IPS DF 19.7 (cell line): ENCODE measurements at places on chromosomes 11 and 22.

- DNase-seq = no peak
Observed at GRCh38 chr11:65357856-65358356, 3.4 kb downstream of the TIGD3 start.

DNA sequence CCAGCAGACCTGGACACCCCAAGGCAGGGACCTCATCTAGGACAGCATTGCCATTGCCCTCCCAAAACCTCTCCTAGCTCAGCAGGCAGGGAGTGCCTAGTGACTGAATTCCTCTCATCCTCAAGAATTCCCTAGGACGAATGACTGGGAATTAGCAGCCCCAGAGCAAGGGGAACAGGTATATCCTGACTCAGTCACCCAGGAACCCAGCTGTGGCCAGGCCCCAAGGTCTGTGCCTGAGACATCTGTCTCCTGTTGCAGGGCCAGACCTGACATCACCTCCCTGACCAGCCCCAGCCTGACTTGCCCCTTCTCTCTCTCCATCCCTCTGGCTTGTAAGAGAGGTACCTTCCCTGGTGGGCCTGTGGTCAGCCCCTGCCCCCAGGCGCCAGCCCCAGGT, 39.0 kb upstream of the SUSD2 start:
- no peak for DNase-seq

DNA sequence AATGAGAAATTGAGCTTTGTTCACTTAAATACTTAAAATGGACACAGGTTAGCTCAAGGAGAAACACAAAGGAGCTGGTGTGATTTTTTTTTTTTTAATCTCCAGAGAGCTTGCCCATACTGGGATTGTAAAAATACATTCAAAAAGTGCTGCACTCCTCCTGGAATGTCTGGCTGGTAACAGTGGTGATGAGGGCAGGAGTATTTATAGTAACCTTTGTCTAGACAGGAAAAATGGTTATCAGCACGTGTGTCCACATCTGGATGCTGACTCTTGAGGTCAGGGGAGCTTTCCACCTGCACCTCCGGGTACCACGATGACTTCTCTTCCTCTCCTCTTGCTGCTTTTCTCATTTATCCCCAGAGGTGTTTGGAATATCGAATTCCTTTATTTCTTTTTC, 30.1 kb downstream of the EXT2 start:
- DNase-seq = no peak

DNA sequence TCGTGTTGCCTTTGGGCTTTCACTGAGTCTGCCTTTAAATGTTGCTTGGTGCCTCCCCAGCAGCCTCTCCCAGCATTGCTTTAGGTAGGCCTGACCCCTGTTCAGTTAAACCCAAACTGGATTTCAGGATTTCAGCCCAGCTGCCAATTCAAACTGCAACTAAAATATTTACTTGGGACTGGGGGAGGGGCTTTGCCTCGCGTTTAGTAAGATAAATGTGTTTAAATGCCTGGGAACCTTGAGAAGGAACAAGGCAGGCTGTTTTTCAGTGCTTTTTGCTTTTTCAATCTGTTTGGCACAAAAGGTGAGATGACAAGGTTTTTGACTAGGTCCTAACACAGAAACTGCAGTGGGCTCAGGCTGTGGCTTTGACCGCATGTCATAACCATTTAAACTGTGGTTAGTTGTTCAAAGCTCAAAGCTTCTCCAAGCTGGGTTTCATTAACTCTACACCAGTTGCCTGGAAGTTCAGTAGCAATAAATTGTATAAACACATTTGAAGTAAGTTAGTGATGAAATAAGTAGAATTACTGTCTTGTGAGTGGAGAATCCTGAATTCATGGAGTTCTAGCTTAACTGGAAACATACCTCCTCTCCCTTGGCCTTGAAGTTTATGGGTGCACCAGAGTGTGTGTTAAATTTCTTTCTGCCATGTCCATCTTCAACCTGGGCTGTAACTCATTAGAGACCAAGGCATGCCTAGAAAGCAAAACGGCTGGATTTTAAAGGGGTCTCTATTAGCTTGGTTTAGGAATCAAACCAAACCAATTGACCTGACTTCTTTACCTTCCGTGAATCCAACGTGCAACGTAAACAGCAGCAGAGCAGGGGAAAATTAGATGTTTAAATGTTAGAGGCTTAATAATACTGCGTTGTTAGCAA, 3.6 kb downstream of the PKNOX2 start:
- DNase-seq = no peak

- DNase-seq = no peak
Observed at GRCh38 chr11:13091373-13091772, 82.3 kb downstream of the RASSF10 start.

DNA sequence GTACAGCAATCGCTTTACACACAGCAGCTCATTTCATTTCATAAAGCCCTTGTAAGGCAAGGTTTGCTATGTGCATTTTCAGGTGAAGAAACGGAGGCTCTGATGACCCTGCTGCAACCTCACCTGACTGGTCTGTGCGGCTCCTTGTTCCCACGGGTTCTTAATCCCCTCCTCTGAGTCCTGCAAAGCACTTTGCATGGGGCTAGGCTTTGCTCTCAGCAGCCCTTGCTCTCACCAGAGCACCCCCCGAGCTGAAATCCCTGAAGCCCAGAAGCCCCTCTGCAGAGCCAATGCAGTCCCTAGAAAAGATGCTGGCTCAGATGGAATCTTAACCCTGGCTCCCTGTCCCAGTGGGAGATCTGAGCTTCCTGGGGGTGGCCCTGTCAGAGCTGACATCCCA, 11.0 kb upstream of the APOL6 start:
- DNase-seq = no peak

GRCh38 chr11:95764267-95764898, 25.2 kb downstream of the FAM76B start:
- DNase-seq = no peak

- no peak for DNase-seq
Observed at GRCh38 chr22:32444068-32444467, 20.2 kb downstream of the BPIFC start.

- DNase-seq = no peak
Observed at GRCh38 chr11:116938471-116939070, 101.1 kb upstream of the APOA1 start.

- DNase-seq = no peak
Observed at GRCh38 chr11:88583251-88583650, 245.7 kb upstream of the CTSC start.

- DNase-seq = no peak
Observed at GRCh38 chr22:21632237-21632895, at the start of gene CCDC116. CCDC116 (plus strand) TSS chr22:21632760; CDS start chr22:21633182, 422 bp downstream.

DNA sequence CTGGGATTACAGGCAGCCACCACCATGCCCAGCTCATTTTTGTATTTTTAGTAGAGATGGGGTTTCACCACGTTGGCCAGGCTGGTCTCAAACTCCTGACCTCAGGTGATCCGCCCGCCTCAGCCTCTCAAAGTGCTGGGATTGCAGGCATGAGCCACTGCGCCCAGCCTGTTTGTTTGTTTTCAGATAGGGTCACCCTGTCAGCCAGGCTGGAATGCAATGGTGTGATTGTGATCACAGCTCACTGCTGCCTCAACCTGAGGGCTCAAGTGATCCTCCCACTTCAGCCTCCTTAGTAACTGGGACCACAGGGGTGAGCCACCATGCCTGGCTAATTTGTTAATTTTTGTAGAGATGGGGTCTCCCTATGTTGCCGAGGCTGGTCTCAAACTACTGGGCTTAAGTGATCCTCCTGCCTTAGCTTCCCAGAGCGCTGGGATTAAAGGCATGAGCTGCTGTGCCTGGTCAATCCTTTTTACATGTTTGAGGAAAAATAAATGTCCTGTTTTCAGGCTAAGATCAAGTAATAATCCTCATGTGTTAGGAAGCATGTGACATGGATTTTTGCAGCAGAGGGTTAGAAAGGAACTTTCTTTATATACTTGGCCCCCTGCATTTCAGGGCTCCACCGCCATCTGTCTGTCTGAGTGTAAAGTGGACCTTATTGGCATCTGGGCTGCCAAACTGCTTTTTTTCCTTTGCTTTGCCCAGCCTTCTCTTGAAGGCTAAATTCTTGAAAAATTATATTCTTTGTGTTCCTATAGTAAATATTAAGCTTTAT, 4.8 kb upstream of the SLC3A2 start:
- DNase-seq = no peak

- no peak for DNase-seq
Observed at GRCh38 chr11:67652965-67653845, 2.7 kb upstream of the ACY3 start.

DNA sequence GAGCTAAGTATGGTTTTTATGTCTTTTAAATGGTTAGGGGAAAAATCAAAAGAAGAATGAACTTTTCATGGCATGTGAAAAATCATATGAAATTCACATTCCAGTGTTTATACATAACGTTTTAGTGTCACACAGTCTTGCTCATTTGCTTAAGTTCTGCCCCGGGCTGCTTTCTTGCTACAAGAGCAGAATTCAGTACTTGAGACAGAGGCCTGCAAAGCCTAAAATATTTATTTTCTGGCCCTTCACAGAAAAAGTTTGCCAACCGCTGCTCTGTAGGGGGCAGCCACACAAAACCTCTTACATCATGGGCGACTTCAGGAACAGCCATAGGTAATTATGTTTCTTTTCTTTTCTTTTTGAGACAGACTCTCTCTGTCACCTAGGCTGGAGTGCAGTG, 1.0 kb upstream of the ATG2A start:
- no peak for DNase-seq

- no peak for DNase-seq
Observed at GRCh38 chr11:118703563-118704106, 24.2 kb upstream of the TREH start.

- DNase-seq = no peak
Observed at GRCh38 chr11:46161201-46161600, 39.9 kb upstream of the PHF21A start.

- DNase-seq = no peak
Observed at GRCh38 chr11:110883256-110883655, 171.0 kb upstream of the ARHGAP20 start.

GRCh38 chr11:134647066-134647743, 235.2 kb upstream of the B3GAT1 start:
- no peak for DNase-seq

GRCh38 chr11:79050786-79051185, 390.0 kb downstream of the TENM4 start:
- no peak for DNase-seq

GRCh38 chr22:47736186-47737034, 974.0 kb downstream of the TBC1D22A start:
- DNase-seq = no peak

DNA sequence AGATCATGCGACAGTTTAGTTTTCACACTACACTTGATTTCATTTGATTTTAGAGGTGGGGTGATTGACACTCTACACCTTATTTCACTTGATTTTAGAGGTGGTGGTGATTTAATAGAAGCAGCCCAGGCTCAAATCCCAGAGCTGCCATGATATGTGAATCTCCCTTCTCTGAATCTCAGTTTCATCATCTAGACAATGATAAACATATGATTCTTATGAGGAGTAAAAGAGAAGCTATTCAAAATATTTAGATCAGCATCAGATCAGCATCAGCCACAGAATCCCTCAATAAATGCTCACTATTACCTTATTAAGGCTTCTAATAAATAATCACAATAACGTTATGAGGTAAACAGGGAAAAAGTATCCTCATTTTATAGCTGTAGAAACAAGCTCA, 98.8 kb downstream of the MSANTD4 start:
- no peak for DNase-seq

DNA sequence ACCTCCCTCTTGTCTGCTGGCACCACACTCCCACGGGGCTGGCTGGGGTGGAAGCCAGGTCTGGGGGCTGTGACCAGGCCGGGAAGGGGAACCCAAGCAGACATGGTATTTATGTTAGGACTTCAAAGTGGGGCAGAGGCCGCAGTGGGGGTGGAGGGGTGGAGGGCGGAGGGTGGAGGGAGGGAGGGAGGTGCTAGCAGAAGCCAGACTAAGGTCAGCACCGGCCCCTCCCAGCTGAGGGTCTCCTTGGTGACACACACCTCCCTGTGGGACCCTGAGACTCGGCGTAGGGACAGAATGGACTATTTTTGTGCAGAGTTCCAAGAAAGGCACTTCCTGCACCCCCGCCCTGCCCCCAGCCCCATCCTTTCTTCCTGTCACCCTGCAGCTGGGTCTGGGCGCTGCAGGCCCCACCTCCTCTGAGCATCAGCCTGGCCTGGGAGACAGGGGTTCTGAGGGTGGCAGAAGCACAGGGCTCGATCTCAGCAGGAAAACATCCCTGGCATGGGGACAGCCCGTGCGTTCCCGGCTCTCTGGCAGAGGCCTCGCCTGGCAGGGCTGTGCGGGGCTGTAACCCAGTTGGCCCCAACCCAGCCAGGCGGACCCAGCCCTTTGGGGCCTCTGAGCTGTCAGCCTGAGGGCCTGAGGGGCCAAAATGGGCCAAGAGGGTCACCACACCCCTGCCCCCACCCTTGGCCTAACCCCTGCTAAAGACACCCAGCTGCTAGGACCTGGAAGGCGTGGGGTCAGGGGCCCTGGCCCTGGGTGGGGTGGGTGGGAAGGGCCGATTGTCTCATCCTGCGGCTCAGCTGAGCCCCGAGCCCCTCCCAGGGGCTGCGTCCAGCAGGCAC, 9.6 kb upstream of the CD248 start:
- no peak for DNase-seq

- DNase-seq = no peak
Observed at GRCh38 chr11:66251809-66252208, 16.6 kb upstream of the RAB1B start.

DNA sequence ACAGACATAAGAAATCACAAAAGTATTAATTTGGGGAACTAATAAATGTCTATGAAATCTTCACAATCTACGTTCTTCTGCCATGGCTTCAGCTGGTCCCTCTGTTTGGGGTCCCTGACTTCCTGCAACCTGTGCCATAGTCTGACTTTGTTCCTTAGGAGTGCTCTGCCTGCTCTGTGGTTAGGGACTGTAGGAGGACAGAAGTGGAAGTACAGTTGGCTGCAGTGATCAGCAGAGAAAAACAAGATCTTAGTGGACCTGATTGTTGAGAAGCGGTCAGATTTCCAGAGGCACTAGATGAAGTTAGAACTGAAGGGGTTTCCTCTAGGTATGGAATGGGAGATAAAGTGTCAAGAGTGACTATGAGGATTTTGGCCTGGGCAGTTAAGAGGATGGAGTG, 80.6 kb downstream of the PPP6R3 start:
- no peak for DNase-seq

DNA sequence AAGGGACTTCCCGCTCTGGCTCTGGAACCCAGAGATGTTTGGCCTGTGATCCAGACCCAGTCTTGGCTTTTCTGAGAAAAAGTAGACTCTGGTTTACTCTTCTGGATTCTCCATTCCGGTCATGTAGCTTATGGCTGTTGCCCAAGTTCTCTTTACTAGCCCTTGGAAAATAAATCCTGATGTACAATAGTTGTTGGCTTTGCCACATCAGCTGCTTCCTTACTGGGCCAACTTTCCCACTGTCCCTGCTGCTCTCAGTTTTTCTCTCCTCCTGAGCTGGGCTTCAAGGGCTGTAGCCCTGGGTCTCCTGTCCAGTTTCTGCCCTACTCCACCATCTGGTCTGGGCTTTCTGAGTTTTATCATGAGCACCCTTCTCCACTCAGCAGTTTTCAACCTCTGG, 12.5 kb downstream of the PATZ1 start:
- no peak for DNase-seq
